ENCODE measurements at places on chromosomes 6 and 20. TPM values are rescaled to one million over a fixed set of nuclear protein-coding genes. Genes with fewer than 3 reads are reported as not detected.

The MYBL2 gene
- total RNA-seq, result 21.7 TPM

DNA sequence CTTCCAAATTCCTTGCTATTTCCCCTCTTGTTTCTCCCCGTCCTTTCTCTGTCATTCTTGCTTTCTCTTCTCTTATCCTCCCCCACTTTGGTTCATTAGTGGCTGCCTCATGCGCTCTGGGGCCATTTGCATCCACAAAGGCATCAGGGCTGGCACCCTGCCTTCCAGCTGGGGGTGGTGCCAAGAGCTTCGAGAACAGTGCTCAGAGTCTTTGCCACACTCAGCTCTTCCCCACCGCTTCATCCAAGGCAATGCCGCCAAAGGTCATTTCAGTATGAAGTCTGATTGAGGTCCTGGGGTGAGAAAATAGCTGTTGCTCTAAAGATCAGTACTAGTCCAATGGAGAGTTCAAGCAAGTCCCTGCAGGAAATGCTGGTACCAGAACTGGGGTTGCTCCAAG lies 22.7 kb downstream of the OLIG3 start:
- DNase-seq, result no peak

The SCRT2 gene
- total RNA-seq, result not detected

GRCh38 chr6:122622479-122622878 lies 12.3 kb downstream of the PKIB start:
- DNase-seq, result no peak

GRCh38 chr20:24379484-24379927 lies 89.9 kb upstream of the SYNDIG1 start:
- DNase-seq, result peak; percentile 33

DNA sequence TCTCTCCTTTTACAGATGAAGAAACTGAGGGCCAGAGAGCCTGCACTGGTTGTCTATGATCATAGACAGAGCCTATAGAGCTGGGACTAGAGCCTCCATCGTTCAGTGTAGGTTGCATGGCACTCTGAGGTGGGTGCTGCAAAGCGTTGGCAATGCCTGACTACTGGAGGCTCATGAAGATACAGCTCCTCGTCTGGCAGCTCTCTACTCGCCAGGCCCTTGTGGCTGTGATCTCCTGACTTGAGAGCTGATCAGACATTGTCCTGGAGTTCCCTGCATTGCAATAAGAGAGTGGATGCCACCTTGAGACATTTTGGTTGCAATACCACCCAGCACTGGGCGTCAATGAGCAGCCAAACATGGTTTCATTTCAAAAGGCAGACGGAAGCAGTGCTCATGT lies 270.1 kb upstream of the ARID1B start:
- no peak for DNase-seq

- DNase-seq, result peak; percentile 68
These were observed 21.9 kb downstream of the TOP1 start for GRCh38 chr20:41050361-41051008.

DNA sequence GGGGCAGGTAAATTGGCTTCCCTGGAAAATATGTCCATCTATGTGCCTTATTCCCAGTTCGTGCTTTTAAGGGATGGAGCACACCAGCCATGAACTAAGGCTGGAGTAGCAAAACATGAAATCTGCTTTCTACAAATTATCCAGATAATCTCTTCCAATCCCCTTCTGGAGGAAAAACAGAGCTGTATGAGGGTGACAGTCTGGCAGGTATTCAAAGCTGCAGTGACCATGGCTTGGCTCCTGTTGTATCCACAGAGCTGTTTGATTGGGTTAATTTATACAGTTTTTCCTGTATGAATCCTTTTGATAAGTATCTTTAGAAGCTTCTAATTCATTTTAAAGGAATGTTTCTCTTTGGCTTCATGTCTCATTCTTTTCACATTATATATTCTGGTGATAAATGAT lies 144.4 kb downstream of the AIG1 start:
- no peak for DNase-seq

The OTOR gene
- total RNA-seq, result not detected

DNA sequence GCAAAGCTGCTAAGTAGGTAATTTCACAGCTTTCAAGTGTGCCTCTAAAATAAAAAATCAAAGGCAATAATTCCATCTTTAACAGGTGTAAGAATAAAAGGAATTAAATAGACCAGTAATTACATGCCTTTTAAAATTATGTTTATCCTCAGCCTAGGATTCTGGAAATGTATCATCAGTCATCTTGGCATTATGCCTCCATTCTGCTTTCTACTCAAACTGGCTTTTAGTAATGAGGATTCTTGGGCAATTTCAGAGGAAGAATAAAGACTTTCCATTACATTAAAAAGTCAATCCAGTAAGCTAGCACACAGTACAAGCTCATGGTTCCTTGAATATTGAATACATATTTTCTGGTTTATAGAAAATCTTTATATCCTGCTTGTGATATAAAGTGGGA lies 44.7 kb downstream of the GSTA2 start:
- DNase-seq, result peak; percentile 17

DNA sequence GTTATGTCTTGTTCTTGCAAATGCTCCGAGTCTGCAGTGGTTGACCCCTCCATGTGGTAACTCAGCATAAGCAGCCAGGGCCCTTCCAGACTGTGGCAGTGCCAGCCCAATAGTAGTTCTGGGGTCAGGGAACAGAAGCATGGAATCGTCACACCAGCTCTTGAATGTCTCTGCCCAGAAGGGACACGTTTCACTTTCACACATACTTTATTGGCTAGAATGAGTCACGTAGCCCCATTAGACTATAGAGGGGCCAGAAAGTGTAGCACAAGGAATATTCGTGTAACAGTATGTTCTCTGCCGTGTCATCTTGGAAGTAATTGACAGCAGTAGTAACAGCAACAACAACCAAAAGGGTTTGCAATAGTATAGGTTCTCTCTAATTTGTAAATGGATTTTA lies 254.7 kb downstream of the FARS2 start:
- DNase-seq, result no peak

The ADGRF5 gene
- not detected for total RNA-seq

- DNase-seq, result no peak
These were observed 378.1 kb upstream of the JARID2 start for GRCh38 chr6:14867802-14868201.

- DNase-seq, result no peak
These were observed 251.4 kb downstream of the SOD2 start for GRCh38 chr6:159441704-159441981.
